ENCODE measurements at places on chromosomes 4 and X.

DNA sequence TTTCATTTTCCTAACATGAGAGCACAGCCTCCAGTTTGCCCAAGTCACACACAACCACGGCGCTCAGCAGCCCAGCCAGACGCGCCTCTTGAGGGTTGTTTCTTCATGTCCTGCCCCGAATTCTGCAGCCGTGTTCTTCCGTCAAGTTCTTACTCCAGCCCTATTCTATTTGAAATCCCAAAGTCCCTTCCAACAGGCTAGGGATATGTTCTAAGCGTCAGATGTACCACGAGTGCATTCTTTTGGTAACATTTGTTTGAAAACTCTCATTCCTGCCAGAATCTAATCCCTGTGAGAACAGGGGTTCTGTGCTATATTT, 23.1 kb downstream of the ACSL1 start:
- DNase-seq = no peak

DNA sequence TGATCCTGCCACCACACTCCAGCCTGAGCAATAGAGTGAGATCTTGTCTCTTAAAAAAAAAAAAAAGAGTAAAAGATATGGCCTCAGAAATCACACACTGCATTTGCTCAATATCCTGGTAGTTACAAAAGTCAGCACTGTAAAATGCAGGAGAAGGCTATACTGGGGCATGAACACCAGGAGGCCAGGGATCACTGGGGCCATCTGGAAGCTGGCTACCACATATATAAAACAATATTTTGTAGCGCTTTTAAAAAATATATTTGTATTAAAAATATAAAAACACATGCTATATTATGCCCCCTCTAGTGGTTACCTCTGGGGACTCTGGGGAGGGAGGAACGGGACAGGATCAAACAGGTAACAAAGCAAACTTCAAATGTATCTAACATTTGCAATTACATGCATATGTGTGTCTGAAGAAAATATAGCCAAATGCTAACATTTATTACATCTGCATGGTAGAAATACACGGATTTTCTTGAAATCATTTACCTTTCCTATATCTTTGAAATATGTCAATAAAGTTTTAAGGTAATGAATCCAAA, 4.0 kb downstream of the C4orf46 start:
- peak; percentile 34 for DNase-seq

GRCh38 chrX:46144566-46144965, 400.7 kb downstream of the ZNF674 start:
- no peak for DNase-seq

GRCh38 chrX:70141373-70141772, 8.1 kb downstream of the IGBP1 start:
- DNase-seq = no peak

GRCh38 chr4:26431461-26432180, 58.7 kb downstream of the CCKAR start:
- no peak for DNase-seq

- DNase-seq = peak; percentile 43
These were observed at the start of gene POU3F4 for GRCh38 chrX:83508006-83508405. Gene POU3F4, plus strand, starts transcription at chrX:83508290. Its CDS starts 35 bp downstream, at chrX:83508325.

DNA sequence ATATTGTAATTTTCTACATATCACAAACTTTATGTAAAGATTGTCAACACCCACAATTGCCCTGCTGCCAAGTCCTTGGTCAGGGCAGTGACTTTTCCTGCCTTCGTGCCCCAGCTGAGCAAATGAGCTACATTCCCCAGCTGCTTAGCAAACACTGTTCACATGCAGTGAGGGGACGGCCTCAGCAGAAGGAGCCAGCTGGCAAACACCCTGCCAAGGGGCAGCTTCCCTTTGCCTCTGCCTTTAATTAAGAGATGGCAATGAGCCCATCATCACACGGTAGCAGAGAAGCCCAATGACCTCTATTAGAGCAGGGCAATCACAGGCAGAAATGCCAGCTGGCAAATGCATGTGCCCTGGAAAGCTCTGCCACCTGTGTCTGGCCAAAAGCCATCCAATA, 253.4 kb downstream of the EPHA5 start:
- DNase-seq = peak; percentile 56

- DNase-seq = no peak
These were observed 34.9 kb downstream of the HMX1 start for GRCh38 chr4:8836664-8837171.

- DNase-seq = no peak
These were observed 2026.1 kb upstream of the TENM3 start for GRCh38 chr4:180217070-180217469.

DNA sequence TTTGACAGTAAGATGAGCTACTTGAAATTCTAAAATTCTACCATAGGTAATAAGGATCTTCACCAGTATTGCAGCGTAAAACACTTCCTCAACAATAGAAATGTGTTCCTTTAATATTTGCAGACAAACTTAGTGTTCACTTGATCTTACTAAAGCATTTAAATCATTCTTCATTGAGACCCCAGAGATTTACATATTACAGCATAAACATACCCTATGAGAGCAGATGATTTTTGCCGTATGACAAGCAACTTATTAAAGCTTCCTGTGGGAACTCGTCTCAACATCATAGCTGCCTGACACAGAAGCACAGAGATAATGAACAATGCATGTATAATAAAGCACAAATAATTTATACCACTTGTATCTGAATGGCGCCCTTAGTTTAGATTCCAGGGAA, 3.6 kb downstream of the UGT2B7 start:
- DNase-seq = no peak

GRCh38 chr4:157291071-157291470, 70.5 kb downstream of the GRIA2 start:
- DNase-seq = no peak

DNA sequence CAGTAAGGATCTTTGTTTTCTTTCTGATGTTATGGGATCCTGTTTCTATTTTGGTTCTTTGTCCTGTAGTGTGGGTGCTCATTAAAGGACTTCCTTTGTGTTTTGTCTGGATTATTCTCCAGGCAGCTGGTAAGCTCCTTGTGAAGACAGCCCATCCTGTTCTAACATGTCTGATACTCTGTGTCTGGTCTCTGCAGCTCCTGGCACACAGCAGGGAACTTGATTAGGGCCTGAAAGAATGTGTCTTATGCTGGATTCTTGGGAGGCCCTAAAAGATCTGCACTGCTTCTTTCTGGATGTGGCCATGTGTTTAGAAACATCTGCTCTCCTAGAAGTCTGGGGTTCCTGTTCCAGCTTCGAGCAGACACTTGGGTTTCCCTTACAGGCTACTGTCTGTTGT, 38.1 kb upstream of the ATXN3L start:
- no peak for DNase-seq

- no peak for DNase-seq
These were observed 192.8 kb downstream of the SMIM20 start for GRCh38 chr4:26106776-26107175.

DNA sequence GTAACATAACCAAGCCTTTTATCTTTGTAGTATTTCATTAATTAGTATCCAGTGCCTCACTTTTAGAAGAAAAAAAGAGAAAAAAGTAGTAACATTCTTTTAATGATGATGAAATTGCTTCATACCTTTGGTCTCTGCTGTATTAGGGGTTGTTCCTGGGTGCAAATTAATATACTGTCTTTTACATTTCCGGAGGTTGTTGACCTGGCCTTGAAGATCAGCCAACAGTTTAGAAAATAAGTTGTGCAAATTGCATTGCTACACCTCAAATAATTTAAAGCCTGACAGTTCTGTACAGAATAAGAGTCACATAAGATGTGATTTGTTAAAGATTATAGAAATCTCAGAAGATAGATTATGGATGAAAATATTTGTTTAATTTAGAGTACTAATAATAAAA, 3.8 kb downstream of the NFKB1 start:
- no peak for DNase-seq

- no peak for DNase-seq
These were observed 162.1 kb downstream of the EPHA5 start for GRCh38 chr4:65508168-65508567.

GRCh38 chrX:137930533-137930932, 364.6 kb downstream of the ZIC3 start:
- no peak for DNase-seq

- DNase-seq = no peak
These were observed 153.9 kb downstream of the CCNG2 start for GRCh38 chr4:77310931-77311330.

- no peak for DNase-seq
These were observed 4.6 kb downstream of the SH3BGRL start for GRCh38 chrX:81206476-81206875.

DNA sequence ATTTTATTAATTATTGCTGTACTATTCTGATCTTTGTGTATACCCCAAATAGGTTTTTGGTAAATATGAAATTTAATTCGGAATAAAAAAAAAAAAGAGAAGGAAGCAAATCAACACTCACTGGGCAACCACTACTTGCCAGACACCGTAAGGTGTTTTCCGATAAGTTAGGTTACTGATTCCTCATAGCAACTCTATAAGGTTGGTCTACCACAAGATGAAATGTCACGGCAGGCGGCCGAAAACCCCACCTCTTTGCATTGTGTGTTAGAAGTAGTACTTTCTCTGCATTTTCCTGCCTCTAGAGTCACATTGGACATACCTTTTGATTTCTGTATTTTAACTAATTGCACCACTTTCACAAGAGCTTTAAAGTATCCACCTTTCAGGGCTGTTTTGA, 44.5 kb upstream of the RASGEF1B start:
- DNase-seq = no peak

DNA sequence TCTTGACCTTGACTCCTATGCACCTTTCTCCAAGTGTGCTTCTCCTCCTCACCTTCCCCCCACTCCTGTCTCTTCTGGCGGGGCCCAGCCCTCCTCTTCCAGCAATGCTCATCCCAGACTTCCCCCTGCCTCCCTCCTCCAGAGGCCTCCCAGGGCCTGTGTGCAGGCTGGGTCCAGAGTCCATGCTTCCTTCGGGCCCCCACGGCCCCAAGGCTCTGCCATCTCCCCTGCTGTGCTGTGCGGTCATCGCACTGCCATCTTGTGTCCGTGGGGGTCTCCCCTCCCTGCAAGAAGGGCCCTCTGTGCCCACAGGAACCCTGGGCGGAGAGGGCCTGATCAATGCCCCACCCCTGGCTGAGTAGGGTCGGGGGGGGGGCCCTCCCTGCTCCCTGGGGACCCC, 27.3 kb downstream of the ATP2B3 start:
- DNase-seq = no peak

DNA sequence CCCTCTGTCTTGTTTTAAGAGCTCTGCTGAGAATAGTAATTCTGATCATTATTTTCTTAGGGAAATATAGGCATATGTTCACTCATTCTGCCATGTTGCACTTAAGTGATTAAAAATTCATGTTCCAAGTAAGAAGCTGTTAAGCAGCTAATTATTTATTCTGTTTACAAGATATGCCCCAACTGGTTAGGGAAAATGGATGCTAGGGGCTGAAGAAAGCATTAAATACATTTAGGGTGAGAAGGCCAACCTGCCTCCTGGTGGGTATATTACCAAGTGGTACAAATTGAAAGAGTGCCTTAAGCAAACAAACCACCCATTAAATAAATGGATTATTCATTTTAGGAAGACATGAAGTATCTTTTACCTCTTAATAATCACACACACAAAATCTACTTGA, 392.6 kb upstream of the EPHA5 start:
- DNase-seq = no peak

- DNase-seq = no peak
These were observed 1110.5 kb downstream of the RAPGEF2 start for GRCh38 chr4:160213366-160213765.

- DNase-seq = no peak
These were observed 19.9 kb downstream of the ANK2 start for GRCh38 chr4:113069212-113069892.

DNA sequence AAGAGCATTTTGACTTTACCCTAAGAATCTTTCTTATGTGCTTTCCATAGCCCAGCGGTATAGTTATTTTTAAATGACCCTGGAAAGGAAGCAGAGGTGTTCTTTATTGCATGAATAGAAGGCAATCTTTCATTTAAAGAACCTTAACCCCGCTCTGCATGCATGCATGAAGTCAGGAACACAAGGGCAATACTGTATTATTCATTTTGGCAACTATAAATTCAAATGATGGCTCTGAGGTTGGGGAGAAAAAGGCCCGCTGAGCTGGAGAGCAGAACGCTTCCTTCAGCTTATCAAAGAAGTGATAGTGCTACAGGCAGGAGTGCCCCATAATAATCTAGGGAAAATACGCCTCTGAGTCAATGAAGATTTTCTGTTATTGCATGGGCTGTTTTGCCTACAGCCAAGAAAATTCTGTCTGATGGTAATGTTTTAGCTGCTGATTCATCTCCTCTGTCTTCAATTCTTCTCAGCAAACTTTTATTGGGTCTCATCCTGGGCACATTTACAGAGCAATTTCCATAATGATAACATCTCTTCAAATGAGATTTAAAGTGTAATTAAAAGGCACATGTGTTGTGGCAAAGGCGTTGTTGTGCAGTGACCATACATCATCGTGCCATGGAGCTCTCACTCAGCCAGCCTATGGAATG, 452.2 kb upstream of the FTHL17 start:
- no peak for DNase-seq

DNA sequence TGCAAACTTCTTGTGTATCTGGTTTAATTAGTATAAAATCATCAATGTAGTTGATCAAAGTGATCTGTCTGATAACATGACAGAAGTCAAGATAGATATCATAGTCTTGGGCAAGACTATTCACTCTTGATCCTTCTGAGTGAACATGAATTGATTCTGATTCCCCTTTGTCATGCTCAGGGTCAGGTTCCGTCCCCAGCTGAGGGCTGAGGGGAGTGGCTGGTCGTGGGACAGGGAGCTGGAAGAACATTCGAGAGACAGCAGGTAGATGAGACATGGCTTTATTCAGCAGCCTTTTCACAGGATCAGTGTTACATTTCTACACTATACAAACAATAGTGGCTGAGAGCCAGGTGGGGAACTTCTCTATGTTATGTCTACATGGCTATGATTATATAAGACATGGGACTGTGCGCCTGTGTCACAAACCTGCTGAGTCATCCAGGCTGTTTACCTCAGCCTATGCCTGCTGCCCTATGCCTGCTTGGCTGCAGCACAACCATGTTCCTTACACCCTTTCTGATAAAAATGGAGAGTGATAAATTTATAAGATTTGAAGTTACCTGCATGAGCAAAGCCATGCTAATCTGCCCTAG, 586.9 kb upstream of the NR3C2 start:
- DNase-seq = no peak

DNA sequence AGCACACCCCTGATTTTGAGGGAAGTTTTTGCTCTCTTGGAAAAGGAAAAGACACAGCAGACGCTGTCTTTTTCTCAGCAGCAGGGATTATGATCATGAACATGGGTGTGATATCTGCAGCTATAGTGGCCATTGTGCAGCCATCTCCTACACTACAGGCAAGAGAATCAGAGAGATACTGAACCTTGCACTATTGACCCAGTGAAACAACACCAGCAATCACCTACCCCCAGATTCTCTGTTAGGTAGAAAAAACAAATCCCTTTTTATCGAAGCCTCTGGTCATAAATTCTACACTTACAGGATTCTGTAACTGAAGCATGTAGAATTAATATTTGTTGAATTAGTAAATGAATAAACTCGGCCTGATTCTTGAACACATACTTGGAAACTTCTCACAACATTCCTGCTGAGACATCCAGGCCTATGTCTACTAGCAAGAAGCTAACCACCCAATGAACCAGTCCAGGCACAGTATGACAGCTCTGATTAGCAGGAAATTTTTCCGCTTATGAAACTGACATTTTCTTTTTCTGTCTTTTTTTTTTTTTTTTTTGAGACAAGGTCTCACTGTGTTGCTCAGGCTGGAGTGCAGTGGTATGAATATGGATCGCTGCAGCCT, 5.0 kb upstream of the AFAP1 start:
- no peak for DNase-seq

GRCh38 chr4:168584321-168584771, 87.5 kb downstream of the PALLD start:
- no peak for DNase-seq

- no peak for DNase-seq
These were observed 78.8 kb downstream of the NHS start for GRCh38 chrX:17453788-17454187.

All from left hindlimb (tissue), 1 donor.